Stimulated activated CD4-positive, alpha-beta T cell treated with anti-CD3 and anti-CD28 coated beads, Interleukin-12 subunit alpha, Interleukin-12 subunit beta, amount 100 ng/mL, for 4 hours (primary cell): ENCODE measurements at places on chromosomes 11 and 22.

- no peak for DNase-seq
Measured at GRCh38 chr11:30549565-30549964, 36.6 kb downstream of the MPPED2 start.

GRCh38 chr22:18975434-18976196 is 39.5 kb upstream of the PRODH start:
- DNase-seq: no peak

- no peak for DNase-seq
Measured at GRCh38 chr11:74696939-74697675, 34.1 kb downstream of the CHRDL2 start.

DNA sequence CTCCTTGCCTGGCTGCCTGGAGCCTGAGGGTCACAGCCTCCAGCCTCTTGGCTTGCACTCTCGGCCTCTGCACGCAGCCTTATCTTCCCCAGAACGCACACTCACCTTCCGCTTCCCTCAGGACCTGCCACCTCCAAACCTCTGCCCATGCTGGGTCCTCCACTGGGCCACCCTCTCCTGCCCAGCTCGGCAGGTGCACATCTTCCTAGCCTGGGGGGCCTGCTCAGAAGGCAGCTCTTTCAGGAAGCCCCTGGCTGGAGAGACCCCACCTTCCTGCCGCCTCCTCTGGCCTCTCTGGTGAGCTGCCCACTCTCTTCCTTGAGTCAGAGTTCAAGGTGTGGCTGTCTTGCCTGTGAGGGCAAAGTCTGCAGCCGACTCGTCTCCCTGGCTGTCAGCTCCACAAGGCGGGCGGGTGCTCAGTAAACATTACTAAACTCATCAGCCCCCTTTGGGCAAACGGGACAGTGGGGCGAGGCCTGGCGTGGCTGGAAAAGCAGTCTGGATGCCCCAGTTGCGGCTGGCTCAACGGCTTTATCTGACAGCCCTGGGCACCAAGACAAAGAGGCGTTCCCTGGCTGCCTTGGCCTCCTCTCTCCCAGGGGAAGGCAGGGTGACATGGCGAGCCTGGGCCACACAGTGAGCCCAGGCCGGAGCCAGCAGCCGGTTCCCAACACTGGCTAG is 1.7 kb upstream of the LINC01488 start:
- DNase-seq: no peak

GRCh38 chr11:94781837-94782236 is 13.7 kb downstream of the AMOTL1 start:
- DNase-seq: no peak

DNA sequence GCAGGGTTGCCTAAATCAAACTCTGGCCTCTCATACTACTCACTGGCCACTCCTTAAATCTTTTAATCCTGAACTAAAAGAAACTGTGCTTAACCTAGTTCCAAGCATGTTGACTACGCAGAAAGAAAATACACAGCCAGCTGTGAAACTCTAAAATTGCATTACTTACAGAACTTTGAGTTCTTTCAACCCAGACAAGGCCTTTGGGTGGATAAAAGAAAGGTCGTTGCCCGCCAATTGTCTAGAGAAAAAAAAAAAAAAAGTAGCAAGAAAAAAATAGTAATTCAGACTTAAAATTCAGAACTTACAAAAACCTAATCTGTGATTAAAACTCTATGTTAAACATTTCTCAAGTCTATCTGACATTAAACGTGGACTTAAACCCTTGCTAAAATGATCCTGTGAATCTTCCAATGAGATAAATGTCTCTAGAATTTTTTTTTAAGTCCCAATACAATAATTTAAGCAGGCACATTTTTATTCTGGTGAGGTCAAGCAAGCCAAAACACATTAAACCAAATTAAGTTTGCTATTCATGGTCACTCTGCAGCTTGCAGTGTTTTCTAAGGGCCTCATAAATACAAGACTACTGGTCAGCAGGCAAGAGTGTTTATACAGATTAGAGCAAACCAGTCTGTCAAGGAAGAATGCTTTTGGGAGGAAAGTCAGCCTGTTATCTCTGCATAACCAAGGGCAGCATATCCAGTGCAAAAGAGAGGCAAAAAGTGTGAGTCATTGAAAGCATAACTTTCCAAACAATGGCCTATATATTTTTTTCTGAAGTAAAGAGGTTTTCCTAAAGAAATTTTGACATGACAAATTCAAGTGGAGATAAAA is 29.5 kb upstream of the CCDC34 start:
- no peak for DNase-seq

GRCh38 chr11:69611548-69612526 is 29.1 kb upstream of the CCND1 start:
- no peak for DNase-seq

GRCh38 chr11:45646275-45646927 is 19.0 kb downstream of the CHST1 start:
- DNase-seq: no peak

DNA sequence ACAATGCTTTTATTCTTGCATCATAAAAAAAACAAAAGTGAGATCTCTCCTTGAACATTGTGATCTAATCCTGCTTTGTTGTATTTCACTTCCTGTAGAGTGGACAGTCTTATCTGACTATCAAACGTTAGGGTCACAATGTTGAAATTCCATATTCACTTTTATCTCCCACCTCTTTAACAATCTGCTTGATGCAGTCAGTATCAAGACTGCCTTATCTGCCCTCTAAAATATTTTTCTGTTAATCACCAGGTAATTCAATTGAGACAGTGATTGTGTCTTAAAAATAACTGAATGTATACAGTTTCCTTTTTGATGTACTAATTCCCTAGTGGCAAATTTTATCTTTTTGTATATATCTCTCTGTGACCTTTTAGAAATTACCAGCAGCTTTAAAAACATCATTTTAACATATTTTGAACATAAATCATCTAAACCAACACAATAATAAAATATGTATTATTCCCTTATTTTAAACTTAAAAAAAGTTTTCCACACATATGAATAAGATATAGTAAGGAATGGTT is 143.1 kb upstream of the MPPED2 start:
- no peak for DNase-seq

DNA sequence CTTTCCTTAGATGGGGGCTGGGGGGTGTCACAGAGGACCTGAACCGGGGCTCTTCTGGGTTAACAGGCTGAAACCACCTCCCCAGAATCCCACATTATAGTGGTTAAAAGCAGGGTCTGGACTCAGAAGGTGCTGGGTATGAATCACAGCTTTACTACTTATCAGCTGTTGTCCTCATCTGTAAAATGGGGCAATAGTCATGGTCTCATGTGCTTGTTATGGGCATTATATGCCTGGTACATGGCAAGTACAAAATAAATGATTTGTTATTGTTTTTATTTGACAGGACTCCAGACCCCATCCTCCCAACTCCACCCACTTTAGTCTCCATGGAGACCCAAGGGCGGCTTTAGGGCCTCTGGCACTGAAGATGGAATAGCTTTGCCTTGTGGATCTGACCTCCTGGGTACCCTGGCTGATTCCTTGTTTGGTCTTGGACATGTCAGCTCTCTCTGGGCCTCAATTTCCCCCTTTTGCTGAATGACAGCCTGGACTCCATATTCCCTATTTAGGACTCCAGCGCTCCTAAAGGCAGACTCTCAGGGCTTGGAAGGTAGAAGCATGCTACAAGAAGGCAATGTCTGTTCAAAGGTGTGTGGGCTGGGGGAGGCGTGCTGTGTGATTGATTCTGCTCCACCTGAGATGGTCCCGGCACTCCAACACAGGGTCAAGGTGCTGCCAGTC is 812 bp upstream of the SMTN start:
- no peak for DNase-seq

DNA sequence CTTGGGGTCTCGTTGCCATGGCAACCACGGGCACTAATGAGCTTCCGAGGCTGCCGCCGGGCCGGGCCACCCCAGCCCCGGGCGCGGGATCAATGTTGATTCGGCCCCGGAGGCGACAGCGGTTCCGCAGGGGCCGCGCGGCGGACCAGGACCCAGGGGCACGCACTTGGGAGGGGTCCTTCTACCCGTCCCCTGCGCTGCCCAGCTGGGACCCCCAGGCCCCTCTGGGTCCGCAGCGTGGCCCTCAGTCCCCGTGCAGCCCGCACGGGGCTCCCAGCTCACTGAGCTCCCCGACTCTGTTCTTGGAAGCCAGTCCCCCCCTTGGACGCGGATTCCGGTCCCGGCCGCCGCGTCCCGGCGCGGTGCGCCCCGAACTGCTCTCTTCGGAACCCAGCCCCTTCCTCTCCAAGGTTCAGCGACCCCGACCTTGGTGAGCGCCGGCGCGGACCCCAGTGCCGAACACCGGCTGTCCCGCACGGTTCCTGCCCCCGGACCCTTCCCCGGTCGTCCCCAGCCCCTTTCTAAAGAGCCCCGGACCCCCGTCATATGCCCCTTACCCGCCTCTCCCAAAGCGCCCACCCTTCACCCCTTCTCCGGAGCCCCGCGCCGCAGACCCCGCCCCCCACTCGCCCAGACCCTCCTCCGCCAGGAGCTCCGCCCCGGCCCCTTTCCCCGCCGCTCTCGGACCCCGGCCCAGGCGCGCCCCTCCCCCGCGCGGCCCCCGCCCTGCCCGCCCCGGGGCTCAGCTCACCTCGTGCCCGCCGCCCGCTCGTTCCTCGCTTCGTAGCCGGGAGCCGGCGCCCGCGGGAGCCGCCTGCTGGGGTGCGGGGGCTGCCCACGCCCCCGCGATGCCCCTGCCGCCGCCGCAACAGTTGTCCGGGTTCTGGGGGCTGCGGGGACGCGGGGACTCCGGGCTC is 18.3 kb upstream of the SHISAL1 start:
- no peak for DNase-seq

DNA sequence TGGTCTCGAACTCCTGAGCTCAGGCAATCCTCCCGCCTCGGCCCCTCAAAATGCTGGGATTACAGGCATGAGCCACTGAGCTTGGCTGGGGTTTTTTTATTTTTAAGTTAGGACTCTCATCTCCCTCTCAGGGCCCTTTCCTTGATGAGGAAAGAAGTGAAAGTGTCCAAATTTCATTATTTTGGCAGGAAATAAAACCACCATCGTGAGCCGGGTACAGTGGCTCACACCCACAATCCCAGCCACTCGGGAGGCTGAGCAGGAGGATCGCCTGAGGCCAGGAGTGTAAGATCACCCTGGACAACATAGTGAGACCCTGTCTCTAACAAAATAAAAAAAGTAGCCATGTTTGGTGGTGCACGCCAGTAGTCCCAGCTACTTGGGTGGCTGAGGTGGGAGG is 99.4 kb downstream of the FBXO7 start:
- no peak for DNase-seq

DNA sequence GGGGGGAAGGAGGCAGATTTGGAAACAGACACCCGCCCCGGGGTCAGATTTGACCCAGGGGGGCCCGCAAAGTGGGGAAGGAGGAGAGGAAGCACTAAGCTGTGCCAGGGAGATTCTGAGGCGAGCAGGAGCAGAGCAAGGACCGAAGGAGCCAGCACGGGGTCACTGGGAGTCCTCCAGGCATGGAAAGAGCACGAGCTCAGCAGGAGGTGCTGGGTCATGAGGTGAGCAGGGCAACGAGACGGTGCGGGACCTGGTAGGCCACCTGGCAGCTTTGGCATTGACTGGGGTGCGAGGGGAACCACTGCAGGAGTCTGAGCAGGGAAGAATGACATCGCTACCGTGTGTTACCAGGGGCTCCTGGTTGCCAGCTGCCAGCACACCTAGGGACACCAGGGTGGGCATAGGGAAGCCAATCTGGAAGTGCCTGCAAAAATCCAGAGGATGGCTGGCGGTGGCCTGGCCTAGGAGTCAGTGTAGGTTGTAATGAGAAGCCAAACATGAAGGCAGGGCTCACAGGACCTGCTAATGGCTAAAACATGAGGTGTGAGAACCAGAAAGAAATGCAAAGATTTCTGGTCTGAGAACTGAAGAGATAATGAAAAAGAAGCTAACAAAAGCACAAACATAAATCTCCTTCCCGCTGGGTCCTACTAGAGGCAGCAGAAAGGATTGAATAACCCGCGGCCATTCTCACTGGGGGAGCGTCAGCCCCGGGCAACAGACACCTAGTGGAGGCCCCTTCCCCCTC is 63.5 kb downstream of the MICAL3 start:
- DNase-seq: no peak

GRCh38 chr11:74299015-74299414 is 12.4 kb downstream of the P4HA3 start:
- no peak for DNase-seq

- DNase-seq: no peak
Measured at GRCh38 chr11:95379479-95379878, 148.5 kb upstream of the SESN3 start.
